ENCODE measurements at places on chromosomes 12 and 14.

- DNase-seq, result no peak
Measured at GRCh38 chr14:43522191-43522590, 984.9 kb downstream of the FSCB start.

- no peak for DNase-seq
Measured at GRCh38 chr12:44582521-44582920, 293.6 kb downstream of the NELL2 start.

GRCh38 chr12:92487138-92487485 lies 215.7 kb upstream of the PLEKHG7 start:
- DNase-seq, result no peak

- DNase-seq, result no peak
Measured at GRCh38 chr14:82755923-82756322, 1222.3 kb upstream of the SEL1L start.

DNA sequence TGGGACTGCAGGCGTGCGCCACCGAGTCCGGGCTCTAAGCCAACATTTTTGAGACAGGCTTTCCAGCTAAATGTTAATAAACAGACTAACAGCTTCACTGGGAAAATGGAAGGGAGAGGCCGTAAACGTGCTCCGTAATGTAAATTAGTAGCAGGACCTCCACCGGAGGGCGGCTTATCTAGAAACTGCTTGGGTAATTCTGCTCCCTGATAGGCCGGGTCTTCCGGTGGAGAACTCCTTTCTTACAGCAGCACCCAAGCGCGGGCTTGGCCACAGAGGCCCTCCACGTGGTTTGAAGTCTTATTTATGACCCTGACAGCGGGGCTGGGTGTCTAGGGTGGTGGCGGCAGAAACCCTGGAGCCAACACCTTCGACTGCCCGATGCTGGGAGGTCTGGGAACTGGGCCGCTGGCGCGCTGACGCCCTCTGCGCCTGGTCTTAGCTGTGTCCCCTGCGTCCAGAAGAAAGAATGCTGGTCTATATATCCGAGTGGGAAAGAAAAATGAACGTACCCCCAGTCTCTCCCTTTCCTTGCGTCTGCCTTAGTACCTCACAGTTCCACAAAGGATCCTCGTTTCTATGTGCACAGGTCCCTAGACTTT lies 1.7 kb downstream of the DPPA3 start:
- no peak for DNase-seq

DNA sequence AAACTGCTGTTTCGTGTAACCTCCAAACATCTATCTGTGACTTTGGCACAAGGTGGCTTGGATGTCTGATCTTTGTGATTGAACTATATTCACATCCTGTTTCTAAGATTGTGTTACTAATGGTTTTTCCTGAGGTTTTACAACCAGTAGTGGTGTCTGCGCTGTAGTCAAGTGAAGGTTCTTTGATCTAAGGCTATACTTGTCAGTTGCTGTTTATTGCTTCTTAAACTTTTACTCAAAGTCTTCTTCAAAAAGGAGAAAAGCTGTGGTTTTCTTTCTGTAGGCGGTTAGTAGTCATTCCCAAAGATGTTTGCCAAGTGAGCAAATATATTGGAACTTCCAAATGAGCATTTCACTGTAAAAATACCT lies 12.3 kb upstream of the CALM1 start:
- no peak for DNase-seq

DNA sequence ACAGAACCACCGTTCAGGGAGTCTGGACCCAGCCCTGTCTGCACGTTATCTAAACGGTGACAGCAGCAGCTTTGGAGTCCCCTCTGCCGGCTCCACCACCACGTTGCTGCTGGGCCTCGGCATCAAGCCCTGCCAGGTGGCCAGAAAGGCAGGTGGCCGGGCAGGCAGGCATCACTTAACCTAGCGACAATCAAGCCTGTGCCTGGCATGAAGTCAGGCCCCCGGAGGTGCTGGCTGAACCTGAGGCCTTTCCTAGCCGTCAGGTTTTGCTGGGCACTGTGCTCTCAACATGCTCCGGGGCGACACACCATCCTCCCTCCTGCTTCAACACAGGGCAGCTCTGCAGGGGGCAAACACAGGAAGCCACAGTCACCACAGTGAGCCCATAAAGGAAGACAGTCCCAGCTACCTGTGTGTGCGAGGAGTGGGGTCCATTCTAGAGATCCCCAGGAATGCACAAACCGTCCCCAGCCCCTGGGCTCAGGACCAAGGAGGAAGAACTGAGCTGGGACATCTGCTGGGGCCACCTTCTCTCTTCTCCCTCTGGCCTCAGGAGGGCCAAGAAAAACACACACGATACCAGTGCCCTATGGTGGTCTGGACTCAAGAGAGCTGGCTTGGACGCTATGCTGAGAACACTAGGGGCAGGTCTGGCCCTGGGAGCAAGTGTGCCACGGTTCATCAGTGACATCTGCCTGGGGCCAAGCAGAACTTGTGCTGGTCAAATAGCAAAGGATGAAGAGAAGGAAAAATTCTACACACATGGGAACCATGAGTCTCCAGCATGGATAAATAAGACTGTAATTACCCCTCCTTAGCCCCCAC lies 44.7 kb downstream of the CCDC88C start:
- DNase-seq, result peak; percentile 88

DNA sequence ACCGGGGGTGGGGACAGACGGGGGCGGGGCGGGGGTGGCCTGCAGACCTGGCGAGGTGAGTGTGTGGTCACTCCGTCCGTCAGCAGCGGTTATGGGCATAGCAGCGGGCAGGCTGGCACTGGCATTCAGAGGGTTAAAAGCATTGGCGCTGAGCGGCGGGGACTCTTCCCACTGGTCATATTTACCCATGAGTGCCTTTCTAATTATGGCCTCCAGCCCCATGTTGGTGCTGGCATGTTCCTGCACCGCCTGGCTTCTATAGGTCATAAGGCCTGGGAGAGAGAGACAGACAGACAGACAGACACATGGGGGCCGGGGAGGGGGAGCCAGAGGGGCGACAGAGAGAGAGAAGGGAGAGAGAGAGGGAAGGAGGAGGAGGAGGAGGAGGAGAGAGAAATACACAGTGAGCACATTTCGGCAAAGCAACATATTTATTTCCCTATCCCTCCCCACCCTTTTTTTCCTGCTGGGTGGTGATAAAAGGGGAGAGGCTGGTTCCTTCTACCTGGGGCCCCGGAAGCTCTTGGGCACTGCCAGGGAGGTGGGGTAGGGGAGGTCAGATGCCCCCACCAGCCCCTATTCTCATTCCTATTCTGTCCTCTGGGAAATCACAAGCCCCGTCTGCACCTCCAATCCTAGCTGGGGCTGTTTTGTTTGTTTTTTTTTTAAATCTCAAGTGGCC lies 32.6 kb downstream of the RFLNA start:
- no peak for DNase-seq

DNA sequence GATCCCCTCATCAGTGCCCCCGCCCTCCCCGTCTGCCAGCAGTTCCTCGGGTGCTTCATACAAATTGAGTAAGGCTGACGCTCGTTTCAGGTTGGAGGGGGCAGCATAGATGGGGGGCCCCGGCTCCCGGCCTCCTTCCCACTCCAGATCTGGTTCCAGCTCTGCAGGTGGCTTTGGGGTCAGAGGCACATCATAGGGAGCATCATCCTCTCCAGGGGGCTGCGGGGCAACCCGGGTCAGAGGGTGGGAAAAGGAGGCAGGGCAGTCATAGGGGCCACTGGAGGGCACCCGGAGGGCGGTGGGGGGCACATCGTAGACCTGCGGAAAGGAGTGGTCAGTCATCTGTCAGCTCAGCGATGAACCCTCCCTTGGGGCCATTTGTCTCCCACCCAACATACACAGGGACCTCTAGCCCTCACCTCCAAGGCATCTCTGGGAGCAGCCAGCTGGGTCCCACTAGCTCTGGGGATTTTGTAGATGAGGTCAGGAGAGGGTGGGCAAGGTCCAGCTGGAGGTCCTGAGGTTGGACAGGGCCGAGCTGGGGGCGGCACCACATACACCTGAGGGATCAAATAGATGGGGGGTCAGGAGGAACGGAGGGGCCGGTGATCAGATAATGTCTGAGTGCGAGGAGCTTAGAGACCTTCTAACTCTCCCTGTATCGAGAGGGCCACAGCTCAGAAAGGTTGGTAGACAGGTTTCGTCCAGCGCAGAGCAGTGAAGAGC lies 5.1 kb downstream of the EFS start:
- no peak for DNase-seq

- no peak for DNase-seq
Measured at GRCh38 chr14:72790887-72791566, 102.9 kb downstream of the DPF3 start.

DNA sequence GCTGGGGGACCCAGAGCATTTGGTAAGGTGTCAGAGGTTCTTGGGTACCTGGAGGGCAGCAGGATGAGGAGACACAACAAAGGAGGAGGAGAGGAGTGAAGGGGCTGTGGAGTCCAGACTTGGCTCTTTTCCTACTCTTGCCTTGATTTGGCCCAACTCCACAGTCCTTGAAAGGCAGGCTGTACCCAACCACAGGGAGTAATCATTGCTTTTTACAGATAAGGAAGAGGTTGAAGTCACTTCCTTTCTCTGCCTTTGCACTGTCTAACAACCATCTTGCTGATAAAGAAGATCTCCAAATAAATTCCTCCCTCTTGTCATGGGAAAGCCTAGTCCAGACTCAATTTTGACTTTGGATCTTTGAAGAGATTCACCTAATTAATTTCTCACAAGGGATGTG lies 226.8 kb upstream of the HMGA2 start:
- no peak for DNase-seq

DNA sequence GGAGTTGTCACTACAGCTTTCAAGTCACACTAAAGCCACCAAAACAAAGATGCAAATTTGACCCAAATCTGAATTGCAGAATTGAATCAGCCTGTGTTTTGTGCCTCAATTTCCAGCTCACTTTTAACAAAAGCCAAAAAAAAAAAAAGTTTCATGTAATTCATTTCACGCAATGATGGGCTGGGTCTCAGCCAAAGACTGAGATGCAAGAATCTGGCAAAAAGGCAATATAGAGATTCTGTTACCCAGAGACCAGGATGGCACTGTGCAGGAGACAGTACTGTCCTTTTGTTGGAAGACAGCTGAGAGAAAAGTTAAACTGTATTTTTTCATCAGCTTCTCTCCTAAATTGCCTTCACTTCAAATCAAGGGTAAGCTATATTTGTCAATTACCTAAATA lies 205.7 kb upstream of the NPAS3 start:
- no peak for DNase-seq

DNA sequence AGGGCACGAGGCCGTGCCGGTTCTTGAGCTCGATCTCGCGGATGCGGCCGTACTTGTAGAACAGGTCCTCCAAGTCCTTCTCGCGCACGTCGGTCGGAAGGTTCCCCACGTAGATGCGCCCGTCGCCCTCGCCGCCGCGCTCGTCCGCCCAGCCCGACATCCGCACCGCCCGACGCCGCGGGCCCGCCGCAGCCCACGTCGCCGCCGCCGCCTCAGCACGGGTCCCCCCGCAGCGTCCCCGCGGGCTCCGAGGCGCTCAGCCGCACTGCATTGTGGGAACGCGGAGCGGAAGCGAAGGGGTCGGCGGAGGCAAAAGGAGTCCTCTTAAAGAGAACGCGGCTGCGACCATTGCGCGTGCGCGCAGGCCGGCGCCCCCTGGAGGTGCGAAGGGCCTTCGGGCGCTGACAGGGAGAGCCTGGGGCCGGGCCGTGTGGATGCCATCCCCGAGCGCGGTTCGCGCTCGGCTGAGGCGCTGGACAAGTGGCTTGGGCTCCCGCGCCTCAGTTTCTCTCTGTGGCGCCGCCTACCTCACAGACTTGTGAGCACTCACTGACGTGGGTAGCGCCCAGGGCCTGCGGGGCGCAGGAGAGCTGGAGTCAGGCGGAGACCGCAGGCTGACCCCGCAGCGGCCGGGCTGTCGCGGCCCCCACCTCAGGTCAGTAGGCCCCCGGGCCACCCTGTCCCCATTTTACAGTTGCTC lies at the start of gene SRSF9:
Gene SRSF9, minus strand, starts transcription at position 299 of the 700 bp plus-strand sequence. Its CDS starts 139 bp downstream, at position 160.
- DNase-seq, result peak; percentile 96

- DNase-seq, result peak; percentile 98
Measured at GRCh38 chr14:91154851-91155625, 41.2 kb downstream of the DGLUCY start.

DNA sequence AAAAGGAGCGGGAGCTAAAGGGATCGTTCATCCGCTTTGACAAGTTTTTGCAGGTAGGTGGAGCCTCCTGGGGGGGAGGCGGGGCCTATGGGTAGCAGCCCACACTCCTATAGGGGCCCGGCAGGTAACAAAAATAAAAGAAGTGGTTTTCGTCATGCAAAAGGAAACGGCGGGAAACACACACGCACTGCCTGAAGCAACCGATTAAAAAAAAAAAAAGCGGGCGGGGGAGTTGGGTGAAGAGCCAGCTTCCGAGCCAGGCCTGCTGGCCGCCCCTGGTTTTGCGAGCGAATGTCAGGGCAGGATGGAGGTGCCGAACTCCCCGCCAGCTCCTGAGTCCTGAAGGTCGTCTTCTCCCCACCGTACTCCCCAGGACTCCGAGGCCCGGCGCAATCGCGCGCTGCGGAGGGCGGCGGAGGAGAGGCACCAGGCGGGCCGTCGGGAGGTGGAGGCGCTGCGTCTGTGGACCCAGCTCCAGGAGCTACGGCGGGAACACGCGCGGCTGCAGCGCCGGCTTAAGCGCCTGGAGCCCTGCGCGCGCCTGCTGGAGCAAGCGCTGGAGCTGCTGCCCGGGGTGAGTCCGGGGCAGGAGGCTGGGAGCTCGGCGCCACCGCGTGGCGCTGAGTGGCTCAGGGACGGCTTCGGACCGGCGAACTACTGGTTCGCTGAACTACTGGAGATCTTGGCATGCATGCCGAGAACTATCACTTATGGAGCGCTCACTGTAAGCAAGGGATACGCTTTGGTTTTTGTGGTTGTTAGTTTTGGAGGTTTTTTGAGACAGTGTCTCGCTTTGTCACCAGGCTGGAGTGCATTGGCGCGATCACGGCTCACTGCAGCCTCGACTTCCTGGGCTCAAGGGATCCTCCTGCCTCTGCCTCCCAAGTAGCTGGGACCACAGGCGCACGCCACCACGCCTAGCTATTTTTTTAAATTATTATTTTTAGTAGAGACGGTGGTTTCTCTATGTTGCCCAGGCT lies 3.6 kb downstream of the CFAP73 start:
- DNase-seq, result peak; percentile 70

GRCh38 chr14:99427632-99428300 lies 52.9 kb downstream of the SETD3 start:
- no peak for DNase-seq

DNA sequence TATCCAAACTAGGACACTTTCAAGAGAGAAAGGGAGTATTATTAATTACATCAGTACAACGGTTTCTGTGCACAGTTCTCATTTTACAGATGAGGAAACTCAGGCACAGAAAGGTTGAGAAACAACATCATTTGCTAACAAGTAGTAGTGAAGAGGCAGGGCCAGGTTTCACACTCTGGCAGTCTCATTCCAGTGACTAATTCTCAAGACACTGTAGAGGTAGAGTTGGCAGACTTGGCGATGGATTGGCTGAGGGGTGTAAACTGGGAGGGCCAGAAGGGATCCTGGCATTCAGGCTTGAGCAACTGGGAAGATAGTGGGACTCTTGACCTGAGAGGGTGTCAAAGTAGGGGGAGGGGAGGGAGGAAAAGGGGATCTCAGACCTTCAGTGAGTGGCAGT lies 73.8 kb upstream of the BDKRB2 start:
- no peak for DNase-seq

DNA sequence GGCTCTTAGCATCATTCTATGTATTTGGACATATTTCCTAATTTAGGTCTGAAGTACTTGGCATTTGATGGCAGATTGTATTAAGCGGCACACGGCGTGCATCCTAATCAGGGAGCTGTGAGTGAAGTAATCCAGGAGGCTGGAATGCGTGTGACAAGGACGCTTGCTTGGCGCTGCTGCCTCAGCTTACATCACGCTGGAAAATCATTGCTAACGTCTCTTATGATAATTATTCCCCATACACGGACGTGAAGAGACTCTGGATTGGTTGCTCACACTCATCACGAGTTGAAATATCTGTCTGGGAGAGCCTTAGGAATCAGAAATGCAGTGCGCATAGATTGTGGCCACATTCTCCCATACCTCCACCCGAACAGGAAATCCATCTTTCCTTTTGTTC lies 85.3 kb downstream of the FBXW8 start:
- DNase-seq, result no peak
